ENCODE measurements at places on chromosomes 7 and 10.

- ATAC-seq: no peak
Measured at GRCh38 chr10:77398986-77399755, 238.4 kb downstream of the KCNMA1 start.

- ATAC-seq: no peak
Measured at GRCh38 chr10:70850097-70850496, 34.3 kb downstream of the SGPL1 start.

- no peak for ATAC-seq
Measured at GRCh38 chr7:44590910-44591309, 8.9 kb upstream of the TMED4 start.

DNA sequence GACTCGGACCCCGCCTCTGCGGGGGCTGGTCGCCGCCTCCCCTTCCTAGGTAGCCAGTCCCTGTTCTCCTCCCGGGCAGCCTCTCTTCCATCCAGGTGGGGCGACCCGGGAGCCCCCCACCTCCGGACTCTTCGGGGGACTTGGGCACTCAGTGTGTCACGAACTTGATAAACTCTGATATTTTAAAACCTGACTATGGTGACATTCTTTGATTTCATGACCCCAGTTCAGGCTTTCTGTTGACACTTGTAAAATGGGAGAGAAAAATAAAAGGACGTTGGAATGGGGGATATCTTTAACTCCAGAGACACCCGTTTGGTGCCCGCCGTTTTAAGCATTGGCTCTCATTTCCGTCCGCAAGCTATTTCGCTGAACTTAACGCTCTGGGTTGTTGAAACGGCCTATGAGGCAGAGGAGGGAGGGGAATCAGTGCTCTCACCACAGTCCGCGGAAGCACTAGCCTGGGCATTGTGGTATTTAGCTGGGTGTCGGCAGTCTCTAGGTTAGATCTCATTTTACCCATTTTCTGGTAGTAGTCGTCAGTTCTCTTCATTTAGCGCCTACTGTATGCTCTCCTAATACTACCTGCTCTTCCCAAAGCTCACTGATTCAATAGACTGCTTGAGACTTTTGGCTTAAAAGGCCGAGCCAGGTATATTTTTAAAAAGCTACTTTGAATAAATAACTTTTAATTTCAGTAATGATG, 738 bp downstream of the VPS26A start:
- peak; percentile 39 for ATAC-seq

GRCh38 chr10:86938260-86938659, 19.2 kb downstream of the MMRN2 start:
- no peak for ATAC-seq
